NCI-H1105 treated with DMSO at 0.1 percent for 48 hours (cell line): ENCODE measurements at places on chromosomes 5 and 9.
A peak's percentile ranks its signal among the peaks of the same experiment; 100 is the strongest.

GRCh38 chr9:117511852-117512481, 97.1 kb upstream of the ASTN2 start:
- no peak for DNase-seq

- peak; percentile 62 for DNase-seq
These were observed at the start of gene ALDH1A1 for GRCh38 chr9:72952914-72953313. TSS of gene ALDH1A1 (minus strand) at chr9:72953053. CDS start at chr9:72953000, 53 bp downstream.

DNA sequence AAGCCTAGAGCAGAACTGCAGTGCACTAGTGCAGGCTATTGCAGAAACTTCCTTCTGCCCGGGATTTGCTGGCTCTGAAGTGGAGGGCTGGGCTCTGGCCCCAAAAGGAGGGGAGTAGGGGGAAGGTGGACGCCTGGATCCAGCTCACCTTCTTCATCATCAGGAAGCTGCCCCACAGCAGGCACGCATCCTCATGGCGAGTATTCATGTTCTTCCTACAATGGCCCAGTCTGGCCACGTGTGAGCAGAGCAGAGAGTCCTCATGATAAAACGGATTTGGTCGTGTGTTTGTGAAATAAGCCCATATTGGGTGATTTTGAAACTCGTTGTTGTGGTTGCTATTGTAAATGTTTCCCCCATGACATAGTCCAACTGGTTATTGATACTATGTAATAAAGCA, 8.2 kb upstream of the GLIPR2 start:
- DNase-seq = no peak

- DNase-seq = no peak
These were observed 32.6 kb downstream of the HSD17B4 start for GRCh38 chr5:119484884-119485283.

DNA sequence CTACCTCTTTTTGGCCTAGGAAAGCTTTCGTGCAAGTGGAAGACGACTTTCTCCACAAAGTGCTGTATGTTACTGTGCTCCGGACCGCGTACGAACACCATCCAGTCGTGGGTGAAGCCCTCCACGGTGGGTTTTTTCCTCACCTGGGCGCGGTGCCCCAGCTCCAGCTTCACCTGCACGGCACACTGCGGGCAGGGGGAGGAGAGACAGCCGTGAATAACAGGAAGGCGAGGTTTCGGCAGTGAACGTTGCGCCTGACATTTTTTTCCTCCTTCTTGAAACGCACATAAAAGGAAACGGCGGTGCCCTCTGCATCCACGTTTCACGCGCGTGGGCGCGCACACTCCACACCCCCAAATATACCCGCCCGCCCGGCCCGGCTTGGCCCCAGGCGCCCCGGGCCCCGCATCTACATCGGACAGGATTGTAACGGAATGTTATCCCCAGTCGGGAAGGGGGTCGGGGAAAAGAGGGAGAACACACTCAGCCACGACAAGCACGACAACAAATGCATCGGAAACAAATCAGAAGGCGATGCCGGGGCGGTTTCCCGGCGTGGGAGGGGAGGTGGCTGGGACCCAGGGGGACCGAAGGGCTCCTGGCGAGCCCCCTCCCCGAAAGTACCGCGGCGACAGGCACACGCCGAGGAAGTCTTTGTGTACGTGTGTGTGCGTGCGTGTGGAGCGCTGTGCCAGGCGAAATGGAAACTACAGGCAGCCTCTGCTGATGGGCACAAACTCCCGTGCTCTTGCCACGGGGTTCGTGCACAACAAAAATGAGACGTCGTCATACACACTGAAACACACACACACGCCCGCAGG, 1.4 kb downstream of the MLLT3 start:
- DNase-seq = peak; percentile 29
